PC-9 (cell line): ENCODE measurements at places on chromosomes 4 and X. TPM values are rescaled to one million over a fixed set of nuclear protein-coding genes. Genes with fewer than 3 reads are reported as not detected.

Gene PCDH18
- 0.15 and 0.40 TPM in 2 replicates for total RNA-seq

- peak; percentile 20 for DNase-seq
Observed at GRCh38 chrX:13506574-13506973, 62.8 kb upstream of the EGFL6 start.

DNA sequence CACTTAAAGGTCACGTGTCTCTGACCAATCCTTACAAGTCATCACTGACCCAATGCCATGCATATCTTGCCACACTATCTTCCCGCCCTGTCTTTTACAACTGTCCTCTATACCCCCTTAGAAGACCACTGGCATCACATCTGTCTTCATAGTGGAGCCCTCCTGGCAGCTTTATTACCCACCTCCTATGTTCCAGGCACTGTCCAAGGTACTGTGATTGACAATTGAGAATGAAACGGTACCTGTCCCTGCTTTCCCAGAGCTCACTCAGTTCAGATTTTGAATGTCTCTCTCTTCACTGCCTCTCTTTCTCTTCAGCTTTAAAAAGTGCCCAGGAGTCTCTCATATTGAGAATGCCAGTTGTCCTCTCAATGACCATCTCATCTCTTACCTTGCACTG, 88.6 kb downstream of the ARHGAP36 start:
- DNase-seq, result no peak

GRCh38 chr4:3703677-3704521, 62.3 kb upstream of the ADRA2C start:
- DNase-seq, result no peak

- no peak for DNase-seq
Observed at GRCh38 chrX:9443327-9443726, 21.5 kb upstream of the TBL1X start.
